ENCODE measurements at places on chromosomes 4 and X.

DNA sequence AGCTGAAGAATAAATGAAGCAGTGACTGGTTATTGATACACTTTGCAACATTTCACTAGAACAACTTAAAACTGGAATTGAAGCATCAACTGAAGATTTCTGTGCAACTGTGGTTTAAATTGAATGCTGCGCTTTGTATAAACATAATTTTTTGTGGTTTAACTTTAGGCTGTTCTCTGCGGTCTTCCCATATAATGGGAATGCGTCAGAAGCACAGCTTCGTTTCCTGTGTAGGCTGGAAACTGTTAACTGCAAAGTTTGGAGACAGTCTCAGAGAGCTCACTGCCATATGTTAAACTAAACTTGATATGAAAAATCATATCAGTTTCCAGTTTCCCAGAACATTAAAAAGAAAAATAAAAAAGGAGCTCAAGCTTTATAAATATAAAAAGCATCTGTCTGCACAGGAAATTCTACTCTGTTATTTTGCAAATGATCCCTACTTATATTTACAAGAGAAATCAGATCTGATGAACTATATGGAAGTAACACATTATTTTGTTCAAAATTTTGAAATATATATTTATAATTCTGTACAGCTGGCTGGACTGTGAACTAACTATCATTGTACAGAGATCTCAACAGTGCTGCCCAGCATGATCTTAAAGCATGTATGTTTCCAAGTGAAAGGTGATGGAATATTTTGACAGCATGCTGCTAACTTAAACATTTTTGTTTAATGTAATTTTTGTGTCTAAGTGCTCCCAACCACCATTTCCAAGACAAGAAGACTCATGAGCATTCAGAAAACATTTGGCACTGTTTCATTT is 139.9 kb downstream of the NDST3 start:
- no peak for DNase-seq

DNA sequence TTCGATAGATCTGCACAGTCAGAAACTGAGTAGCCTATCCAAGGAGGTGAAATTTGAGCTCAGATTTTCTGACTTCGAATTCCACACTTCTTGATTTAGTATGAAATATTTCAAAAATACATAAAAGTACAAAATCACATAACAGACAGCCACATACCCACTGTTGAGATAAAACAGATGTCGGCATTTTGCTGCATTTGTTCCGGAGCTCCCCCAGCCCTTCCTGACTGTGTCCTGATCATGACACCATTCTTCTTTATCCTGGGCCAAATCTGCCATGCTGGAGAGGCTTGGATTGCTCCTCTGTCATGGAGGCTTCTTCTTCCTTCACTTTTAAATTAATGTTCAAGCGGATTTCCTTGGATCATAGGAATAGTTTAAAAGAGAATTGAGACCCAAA is 124.2 kb upstream of the RBPJ start:
- DNase-seq: no peak

DNA sequence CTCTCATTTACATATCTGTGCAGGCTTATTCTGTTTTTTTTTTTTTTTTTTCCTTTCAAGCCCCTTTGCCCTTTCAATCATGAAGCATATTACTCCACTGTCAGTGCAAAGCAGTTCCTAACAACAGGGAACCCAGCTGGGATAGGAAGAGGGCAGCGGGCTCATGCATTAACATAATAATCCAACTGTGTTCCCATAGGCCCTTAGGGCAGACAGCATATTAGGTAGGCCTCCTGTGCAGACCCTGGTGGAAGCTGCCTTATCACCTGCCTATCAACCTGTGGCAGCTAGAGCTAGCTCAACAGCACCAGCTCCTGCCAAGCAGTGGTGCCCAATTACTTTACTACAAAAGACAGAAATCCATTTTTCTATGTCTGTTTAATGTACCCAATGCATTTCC is 49.3 kb downstream of the SLC10A7 start:
- DNase-seq: no peak

GRCh38 chr4:185134307-185134869 is 8.7 kb upstream of the SLC25A4 start:
- DNase-seq: no peak

DNA sequence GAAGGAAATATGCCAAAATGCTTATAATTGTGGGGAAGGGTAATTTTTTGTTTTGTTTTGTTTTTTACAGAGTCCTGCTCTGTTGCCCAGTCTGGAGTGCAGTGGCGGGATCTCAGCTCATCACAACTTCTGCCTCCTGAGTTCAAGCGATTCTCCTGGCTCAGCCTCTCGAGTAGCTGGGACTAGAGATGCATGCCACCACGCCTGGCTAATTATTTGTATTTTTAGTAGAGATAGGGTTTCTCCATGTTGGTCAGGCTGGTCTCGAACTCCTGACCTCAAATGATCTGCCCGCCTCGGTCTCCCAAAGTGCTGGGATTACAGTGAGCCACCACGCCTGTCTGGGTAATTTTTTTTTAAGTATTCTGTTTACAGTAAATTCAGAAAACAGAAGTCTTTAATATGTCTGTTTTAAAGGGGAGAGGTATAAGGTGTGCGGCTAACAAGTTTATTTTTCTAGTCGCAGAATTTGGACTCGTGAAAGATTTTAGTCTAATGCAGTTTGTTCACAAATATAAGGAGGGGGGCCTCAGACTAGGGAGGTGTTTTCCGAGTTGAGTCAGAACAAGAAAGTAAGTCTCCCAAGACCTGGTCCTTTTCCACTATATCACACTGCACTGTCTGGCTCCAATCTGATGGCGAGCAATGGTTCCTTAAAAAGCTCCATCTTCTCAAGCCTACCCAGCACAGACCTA is 1.5 kb downstream of the ACSL1 start:
- no peak for DNase-seq

GRCh38 chr4:142396279-142396678 is 449.8 kb downstream of the INPP4B start:
- no peak for DNase-seq

DNA sequence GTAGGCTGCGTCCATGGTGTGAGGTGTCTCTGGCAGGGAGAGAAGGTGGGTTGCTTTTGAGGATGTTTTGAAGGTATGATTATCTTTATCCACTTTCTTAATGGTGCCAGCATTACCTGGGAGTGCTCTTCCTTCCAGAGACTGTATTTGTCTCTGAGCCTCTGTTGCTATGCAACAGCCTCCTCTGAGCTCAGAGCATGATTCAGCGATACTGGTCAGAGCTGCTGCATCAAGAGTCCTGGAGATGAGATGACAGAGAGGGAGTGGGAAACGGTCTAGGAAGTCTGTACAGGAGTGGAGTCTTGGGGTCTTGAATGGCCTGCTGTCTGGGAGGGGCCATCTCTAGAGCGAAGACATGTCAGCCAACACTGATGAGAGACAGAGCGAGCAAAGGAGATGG is 104.4 kb upstream of the RAB40AL start:
- DNase-seq: no peak

DNA sequence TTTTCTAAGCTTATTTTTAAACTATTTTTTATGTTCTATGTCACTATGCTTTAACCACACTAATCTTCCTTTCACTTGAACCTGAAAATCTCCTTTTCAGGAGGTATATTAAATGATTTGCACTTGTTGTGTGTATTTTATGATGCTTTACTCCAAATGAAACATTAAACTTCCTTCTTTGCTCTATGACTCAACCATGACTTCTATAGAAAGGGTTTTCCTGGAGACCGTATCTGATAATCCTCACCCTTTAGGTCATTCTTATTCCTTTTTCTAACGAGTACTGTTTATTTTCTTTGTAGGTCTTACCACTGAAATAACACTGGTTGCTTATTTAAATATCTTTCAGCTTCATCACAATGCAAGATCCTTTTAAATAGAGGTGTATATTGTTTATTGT is 1163.2 kb downstream of the PCDH18 start:
- DNase-seq: no peak

- no peak for DNase-seq
Measured at GRCh38 chrX:70190225-70190624, 12.9 kb downstream of the DGAT2L6 start.

- DNase-seq: no peak
Measured at GRCh38 chrX:129663171-129663570, 8.4 kb upstream of the APLN start.

DNA sequence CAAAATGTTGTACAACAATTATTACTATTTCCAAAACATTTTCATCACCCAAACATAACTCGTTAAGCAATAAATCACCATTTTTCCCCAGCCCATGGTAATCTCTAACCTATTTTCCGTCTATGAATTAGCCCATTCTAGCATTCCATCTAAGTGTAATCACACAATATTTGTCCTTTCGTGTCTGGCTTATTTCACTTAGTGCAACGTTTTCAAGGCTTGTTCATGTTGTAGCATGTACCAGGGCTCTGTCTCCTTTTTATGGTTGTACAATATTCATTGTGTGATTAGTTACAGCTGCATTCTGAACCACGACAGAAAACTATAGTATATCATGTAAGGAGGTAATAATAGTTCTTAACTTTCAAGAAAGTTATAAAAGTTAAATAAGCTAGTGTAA is 656.0 kb upstream of the HS3ST1 start:
- no peak for DNase-seq

DNA sequence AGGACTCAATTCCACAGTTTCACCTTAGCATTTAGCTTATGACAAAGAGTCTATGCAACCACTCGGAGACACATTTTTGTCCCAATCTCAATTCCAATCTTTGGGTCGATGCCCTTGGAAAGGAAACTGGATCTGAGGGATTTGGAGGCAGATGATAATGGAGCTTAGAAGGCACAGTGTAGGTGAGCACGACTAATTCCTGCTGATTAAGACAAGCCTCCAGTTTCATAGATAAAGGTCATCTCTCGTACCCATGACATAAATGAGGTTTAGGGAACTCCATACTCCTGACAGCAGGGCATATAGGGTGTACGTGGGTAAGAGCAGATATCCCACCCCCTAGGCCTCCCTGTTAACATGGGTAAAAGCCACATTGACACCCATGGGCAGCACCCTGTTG is 24.4 kb upstream of the ZNF718 start:
- no peak for DNase-seq

DNA sequence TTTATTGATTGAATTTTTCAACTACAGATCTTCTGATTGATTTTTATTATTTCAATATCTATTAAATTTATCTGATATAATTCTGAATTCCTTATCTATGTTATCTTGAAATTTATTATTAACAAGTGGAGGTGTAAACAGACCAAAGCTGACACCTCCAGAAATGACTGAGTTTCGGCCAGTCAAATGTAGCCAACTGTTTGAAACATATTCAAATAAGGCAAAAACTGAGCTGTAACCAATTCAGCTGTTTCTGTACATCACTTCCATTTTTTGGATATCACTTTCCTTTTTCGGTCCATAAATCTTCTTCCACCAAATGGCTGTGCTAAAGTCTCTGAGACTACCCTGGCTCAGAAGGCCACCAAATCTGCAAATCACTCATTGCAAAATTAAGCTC is 2127.3 kb upstream of the AGA start:
- no peak for DNase-seq

DNA sequence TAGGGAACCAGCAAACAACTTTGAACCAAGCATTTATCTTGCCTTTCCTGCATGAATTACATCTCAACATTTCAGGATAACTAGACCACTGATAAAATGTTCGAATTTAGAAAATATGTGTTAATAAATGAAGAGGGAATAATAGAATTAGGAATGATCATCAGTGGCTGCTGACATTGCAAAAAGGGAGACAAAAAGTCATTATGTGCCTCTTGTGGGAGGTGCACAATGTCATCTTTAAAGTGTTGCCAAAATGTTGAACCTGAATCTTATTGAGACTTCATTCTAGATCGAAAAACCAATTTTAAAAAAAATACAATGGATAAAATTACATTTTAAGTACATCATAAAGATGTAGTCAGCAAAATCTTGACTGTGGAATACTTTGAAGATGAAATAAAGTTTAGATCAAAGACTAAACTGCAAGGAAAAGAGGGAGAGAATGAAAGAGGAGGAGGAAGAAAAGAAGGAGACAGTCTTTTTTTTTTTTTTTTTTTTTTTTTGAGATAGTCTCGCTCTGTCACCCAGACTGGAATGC is 299.3 kb downstream of the FBXW7 start:
- DNase-seq: no peak

GRCh38 chr4:127103681-127104115 is 529.1 kb upstream of the INTU start:
- no peak for DNase-seq

GRCh38 chrX:2243913-2244460 is 256.8 kb downstream of the DHRSX start:
- DNase-seq: no peak

Measured in left hindlimb (tissue), 1 donor.